ENCODE measurements at places on chromosomes 4 and X. TPM values are rescaled to one million over a fixed set of nuclear protein-coding genes. Genes with fewer than 3 reads are reported as not detected.

DNA sequence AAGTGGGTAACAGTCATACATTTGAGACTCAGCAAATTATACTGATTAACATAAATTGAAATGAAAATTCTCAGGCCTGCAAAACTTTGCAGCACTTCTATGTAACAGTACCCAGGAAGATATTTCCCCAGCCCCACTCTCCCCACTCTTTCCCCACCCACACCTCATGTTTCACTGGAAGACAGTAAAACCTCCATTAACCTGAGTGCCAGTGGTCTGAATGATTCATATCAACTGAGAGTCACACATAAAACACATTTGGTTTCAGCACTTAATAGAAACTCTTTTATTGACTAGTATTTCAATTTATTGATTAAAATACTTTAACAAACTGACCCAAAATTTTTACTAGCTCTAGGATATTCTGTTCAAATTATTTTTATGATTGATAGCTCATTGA lies 6.9 kb downstream of the CXCL6 start:
- DNase-seq: no peak

The PJA1 gene
- 13.3 TPM for total RNA-seq

The CXorf38 gene
- total RNA-seq: 4.8 TPM

DNA sequence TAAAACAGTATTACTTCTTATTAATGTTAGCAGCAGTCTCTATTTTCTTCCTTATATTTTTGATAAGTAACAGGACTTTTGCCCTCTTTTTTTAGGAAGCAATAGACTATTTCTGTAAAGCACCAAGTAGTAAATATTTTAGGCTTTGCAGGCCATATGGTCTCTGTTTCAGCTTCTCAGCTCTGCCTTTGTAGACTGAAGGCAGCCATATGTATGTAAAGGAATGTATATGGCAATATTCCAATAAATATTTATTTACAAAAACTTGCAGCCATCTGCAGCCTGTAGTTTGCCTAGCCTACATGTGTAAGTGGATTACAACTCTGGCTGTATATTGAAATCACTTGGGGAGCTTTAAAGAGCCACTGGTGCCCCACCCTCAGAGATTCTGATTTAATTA lies 15.0 kb downstream of the RADX start:
- DNase-seq: no peak

GRCh38 chr4:40718586-40718985 lies 31.2 kb upstream of the NSUN7 start:
- DNase-seq: no peak

GRCh38 chr4:16508968-16509367 lies 282.7 kb upstream of the TAPT1 start:
- no peak for DNase-seq

DNA sequence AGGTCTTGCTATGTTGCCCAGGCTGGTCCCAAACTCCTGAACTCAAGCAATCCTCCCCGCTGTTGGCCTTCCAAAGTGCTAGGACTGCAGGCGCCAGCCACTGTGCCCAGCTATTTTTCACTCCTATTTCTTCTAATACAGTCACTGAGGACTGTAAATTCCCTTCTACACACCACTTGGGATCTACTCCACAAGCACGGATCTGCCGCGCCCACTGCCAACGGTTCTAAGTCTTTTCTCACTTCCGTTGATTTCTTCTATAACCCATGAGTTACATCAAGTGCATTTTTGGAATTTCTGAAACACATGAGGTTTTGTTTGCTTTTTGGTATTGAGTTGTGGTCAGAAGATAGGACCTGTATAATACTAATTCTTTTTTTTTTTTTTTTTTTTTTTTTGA lies 48.6 kb downstream of the FAM53A start:
- DNase-seq: no peak

- no peak for DNase-seq
Observed at GRCh38 chr4:176534566-176534965, 214.8 kb downstream of the SPCS3 start.

The RIPPLY1 gene
- not detected for total RNA-seq

The TRO gene
- 1.6 TPM for total RNA-seq

DNA sequence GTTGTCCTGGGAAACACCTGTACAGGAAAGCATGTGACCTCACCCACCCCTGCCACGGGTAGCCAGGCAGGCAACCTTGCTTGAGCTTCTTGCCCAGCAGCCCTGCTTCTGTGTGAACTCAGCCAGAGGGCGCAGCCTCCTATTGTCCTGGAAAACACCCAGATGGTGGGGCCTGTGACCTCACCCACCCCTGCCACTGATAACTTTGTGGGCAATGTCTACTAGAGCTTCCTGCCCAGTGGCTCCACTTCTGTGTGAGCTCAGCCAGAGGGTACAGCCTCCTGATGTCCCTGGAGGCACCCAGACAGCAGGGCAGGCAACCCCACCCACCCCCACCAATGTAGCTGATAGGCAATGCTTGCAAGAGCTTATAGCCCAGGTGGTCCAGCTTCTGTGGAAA lies 146.3 kb downstream of the DTHD1 start:
- DNase-seq: no peak

- no peak for DNase-seq
Observed at GRCh38 chrX:12138361-12139313, at the start of gene FRMPD4. FRMPD4 (plus strand) TSS chrX:12138473; CDS start chrX:12138972, 499 bp downstream.

DNA sequence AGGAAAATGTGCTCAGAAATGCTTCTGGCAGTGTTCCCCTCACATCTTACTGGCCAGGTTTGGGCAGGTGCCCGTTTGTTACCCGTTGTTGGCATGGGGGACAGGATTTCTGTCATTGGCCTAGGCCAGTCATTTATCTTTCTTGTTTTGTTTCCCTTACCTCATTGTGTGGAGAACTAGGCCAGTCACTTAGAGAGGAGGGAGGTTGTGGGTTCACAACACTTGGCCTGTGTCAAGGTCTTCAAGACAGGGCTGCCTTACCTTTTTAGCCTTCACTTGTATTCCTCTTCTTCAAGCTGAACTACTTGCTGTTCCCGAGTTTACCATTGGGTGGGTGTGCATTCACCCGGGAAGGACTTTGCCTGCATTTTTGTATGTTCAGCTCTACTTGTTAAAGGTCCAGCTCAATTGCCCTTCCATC lies 17.7 kb downstream of the SNX25 start:
- DNase-seq: no peak

The HS3ST1 gene
- total RNA-seq: 1.2 TPM

The PHOX2B gene
- total RNA-seq: not detected

GRCh38 chr4:10640561-10641201 lies 43.9 kb downstream of the CLNK start:
- no peak for DNase-seq
